ENCODE measurements at places on chromosomes 5 and 9.

DNA sequence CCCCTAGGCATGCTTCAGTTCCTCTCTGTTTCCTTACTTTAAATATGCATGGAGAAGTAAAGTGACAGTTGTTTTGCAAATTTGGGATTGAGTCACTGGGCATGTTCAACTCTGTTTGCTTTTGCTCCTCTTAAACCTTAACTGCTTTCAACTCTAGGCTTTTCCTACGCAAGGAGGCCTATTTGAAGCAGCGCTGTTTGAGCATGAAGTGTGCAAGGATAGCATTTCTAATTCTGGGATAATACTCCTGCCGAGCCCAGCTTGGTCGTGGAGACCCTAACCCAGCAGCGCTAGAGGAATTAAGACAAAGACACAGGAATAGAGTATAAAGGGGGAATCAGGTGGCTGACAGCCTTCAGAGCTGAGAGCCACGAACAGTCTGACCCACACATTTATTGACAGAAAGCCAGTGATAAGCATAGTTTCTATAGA is 803.4 kb upstream of the CDH10 start:
- no peak for DNase-seq

DNA sequence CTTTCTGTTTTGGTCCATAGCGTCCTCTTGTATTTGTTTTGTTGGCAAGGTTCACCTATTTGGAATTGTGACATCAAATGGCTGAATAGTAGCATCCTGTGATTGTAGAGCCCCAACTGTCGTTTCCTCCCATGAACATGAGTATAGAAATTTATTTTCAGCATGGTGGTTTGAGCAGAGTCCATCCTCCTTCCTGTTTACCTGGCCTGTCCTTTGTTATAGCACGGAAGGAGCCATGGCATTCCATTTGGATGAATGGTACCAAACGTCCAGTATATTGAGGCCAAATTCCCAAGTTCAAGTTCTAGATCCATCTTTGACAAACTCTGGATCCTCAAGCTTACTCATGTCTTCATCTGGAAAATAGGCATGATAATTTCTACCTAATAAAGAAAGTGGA is 16.8 kb downstream of the RASGRF2 start:
- no peak for DNase-seq

DNA sequence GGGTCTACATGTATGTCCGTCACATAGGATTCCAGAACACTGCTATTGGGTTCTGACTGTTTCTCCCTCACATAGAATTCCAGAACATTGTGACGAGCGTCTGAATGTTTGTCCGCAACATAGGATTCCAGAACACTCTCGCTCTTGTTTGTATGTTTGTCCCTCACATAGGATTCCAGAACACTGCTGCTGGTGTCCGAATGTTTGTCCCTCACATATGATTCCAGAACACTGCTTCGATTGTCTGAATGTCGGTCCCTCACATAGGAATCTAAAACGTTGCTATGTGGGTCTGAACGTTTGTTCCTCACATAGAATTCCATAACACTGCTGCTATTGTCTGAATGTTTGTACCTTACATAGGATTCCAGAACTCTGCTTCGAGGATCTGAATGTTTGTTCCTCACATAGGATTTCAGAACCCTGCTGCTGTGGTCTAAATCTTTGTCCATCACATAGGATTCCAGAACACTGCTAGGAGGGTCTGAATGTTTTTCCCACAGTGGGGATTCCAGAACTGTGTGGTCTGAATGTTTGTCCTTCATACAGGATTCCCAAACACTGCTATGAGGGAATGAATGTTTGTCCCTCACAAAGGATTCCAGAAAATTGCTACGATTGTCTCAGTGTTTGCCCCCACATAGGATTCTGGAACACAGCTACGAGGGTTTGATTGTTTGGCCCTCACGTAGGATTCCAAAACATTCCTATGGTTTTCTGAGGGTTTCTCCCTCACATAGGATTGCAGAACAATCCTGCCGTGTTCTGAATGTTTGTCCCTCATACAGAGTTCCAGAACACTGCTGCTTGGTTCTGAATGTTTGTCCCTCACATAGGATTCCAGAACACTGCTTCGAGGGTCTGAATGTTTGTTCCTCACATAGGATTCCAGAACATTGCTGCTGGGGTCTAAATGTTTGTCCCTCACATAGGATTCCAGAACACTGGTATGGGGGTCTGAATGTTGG is 220.5 kb downstream of the FOXD4L6 start:
- no peak for DNase-seq

DNA sequence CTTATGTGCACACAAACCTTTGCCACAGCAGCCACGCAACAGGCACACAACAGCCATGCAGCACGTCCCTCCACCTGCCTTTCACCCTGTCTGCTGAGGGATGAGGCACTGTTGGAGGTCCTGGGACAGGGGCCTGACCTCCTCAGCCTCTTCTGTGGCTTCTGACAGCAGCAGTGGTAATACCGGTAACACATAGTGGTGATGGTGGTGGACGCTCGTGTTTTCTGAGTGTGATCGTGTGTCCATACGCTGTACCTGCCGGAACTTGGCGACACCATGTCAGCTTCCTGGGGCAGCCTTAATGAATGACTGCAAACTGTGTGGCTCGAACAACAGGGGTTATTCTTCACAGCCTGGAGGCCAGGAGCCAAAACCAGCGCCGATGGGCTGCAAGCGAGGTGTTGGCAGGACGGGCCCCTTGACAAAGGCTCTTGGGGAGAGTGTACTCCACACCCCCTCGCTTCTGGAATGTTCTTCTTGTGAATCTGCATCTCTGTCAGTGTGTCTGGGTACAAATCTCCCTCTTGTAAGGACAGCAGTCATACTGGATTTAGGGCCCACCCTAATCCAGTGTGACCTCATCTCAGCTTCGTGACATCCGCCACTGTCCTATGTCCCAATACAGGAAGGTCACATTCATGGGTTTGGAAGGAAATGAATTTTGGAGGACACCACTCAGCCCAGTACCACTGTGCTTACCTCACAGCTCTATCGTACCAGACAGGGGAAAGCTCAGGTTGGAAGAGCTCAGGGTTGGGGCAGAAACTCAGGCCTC is 55.3 kb upstream of the EXOC3 start:
- no peak for DNase-seq

Data from SJSA1 (cell line).